Right ventricle myocardium inferior (tissue), 1 donor: ENCODE measurements at places on chromosomes 1 and 21. TPM values are rescaled to one million over a fixed set of nuclear protein-coding genes. Genes with fewer than 3 reads are reported as not detected.
A peak's percentile ranks its signal among the peaks of the same experiment; 100 is the strongest.

The LINGO4 gene
- total RNA-seq: 0.68 TPM

The SPATA1 gene
- total RNA-seq: 0.92 TPM

GRCh38 chr1:158999316-159000069 lies 10.2 kb upstream of the IFI16 start:
- peak; percentile 73 for DNase-seq

DNA sequence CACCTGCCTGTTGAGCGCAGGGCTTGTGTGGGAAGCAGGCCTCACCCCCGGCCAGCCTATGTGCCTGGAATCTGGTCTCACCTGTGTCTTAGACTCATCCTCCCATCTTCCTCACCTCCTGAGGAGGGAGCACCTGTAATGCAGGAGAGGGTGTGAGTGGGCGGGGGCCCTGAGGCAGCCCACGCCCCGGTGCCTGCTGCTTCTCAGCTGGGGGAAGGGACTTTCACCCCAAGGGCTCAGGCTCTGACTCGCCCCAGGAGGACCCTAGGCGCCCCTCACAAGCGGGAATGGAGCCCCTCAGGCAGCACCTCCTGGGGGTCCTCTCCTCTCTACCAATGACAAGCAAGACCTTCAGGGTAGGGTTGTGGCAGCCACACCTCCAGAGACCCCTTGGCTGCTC lies 6.7 kb upstream of the ZNF670 start:
- no peak for DNase-seq

GRCh38 chr1:212853658-212854057 lies 4.4 kb upstream of the FLVCR1 start:
- DNase-seq: no peak

DNA sequence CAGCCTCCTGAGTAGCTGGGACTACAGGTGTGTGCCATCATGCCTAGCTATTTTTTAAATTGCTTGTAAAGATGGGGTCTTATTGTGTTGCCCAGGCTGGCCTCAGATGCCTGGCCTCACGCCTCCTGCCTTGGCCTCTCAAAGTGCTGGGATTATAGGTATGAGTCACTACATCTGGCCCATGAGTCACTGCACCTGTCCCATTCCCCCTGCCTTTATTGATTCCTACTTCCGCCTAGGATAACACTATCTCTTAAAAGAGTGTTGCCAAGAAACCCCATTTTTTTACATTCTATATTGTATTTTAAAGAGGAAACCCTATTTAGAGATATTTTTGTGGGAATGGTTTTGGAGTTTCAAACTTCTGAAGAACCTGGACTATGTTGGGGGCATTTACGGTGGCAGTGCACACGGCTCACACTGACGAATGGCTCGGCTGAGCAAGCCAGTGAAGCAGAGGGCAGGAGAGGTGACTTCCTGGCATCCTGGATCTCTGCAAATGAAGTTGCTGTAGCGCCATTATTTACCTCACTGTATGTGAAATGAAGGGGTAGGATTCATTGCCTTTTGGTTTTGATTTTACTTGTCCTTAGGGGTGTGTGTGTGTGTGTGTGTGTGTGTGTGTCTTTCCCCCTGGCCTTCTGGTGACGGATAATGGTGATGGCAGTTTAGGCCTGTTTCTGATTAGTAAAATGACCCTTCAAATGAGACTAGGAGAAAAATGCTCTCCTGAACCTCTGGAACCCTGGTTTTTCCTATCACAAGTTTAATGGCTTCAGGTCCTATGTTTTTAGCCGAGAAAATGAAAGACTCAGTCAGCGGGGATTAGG lies 22.5 kb downstream of the KIF26B start:
- DNase-seq: no peak

- no peak for DNase-seq
These were observed 34.5 kb upstream of the CD1D start for GRCh38 chr1:158146165-158146564.

DNA sequence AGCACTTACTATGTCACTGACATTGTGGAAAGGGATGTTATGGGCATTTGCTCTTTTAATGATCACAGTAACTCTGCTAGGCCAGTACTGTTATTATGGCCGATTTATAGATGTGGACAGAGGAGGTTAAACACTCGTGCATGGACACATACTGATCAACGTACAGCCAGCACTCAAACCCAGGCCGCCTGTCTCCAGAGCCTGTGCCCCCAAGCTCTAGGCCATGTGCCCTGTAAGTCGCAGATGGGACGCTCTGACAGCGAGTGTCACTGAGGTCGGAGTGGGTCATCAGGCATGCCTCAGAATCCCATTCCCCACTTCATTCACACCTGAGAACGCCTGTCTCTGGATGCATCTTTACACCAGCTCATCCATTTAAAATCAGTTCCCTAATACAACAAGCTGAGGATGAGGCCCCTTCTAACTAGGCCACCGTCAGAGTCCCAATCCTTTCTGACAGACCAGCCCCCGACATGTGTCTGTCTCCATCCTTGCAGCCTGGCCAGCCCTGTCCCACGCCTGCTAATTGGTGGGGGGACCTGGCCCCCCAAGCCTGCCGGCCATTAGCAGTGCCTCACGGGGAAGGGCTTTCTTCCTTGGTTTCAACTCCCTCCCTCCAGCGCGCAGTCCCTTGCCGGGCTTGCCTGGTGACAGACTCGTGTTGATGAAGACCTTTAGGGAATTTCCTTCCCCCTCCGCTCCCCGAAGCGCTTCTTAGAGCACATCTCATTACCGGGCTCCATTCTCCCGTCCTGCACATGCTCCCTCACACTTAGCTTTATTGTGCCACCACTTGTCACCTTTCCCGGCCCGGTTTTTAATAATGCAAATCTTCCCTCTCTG lies 436.8 kb downstream of the KIF26B start:
- DNase-seq: no peak

DNA sequence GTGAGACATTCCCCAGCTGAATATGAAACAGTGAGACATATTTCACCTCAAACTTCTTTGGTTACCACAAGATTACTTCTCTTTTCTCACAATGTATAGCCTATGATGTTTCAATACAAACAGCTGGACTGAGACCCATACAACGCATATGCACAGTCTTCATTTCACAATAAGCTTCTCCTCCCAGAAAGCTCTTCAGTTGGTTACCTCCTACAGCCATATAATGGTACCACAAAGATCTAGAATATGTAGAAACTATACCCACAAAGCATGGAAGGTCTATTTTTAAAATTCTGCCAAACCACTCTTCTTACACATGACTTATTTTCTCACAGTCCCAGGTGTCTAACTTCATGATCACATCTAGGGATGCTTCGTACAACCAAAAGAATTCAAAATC lies 70.8 kb downstream of the JAK1 start:
- DNase-seq: no peak

- peak; percentile 86 for DNase-seq
These were observed 28.5 kb downstream of the ECE1 start for GRCh38 chr1:21261551-21262292.

GRCh38 chr1:237016626-237017025 lies 12.4 kb upstream of the MT1HL1 start:
- no peak for DNase-seq

DNA sequence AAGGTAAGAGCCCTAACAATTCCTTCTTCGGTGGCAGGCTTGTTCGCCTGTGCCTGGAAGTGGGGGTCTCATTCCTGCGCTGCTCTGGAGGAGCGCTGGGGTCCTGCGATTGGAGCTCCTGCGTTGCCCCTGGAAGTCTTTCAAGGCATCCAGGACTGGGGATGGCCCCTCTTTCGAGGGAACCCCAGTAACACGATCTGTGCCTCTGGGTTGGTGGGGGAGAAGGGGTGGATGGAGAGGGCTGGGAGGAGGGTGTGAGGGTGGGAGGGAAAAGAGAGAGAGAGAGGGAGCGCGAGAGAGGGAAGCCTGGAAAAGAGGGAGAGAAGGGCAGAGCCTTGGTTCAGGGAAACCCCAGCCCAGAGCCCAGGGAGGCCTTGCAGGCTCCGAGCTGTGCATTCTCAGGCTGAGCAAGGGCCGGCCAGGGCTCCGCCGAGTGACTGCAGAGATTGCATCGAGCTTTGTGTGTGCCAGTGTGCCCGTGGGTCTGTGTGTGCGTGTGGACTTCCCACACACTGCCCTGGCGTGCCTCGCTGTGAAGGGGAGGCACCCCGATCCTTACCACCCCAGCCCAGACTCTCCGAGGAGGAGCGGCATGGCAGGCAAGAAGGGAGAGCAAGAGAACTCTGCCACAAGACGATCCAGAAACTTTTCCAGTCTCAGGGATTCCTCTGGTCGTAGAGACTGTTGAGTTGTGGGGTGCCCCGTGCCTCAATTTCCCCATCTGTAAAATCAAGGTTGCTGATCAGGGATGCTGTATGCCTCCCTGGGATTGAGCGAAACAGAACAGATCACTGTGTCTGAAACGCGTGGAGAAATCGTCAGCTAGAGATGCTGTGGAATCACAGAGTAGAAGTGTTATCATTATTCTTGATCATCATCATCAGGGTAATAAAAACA lies 619 bp downstream of the BCL9 start:
- DNase-seq: peak; percentile 78

DNA sequence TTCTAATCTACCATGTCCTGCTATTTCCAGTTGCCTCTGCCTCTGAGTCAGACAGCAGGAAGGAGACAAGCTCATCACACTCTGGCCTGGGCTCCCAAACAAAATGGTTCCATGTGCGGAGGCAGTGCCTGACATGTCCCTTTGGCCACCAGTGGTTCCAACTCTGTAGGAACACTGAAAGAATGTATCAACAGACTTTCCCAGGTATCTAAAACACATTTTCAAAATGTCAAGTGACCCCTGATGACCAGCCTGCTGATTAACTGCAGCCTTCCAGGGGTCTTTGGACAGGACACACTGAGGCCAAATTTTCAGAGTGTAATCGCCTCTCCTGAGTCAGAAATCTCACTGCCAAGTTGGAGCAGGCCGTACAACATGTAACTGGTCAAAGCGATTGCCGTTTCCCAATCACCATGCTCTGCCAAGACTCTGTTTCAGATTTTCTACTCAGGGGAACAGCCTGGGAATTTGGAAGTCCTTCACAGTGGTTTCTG lies 172.7 kb downstream of the TPR start:
- peak; percentile 68 for DNase-seq

DNA sequence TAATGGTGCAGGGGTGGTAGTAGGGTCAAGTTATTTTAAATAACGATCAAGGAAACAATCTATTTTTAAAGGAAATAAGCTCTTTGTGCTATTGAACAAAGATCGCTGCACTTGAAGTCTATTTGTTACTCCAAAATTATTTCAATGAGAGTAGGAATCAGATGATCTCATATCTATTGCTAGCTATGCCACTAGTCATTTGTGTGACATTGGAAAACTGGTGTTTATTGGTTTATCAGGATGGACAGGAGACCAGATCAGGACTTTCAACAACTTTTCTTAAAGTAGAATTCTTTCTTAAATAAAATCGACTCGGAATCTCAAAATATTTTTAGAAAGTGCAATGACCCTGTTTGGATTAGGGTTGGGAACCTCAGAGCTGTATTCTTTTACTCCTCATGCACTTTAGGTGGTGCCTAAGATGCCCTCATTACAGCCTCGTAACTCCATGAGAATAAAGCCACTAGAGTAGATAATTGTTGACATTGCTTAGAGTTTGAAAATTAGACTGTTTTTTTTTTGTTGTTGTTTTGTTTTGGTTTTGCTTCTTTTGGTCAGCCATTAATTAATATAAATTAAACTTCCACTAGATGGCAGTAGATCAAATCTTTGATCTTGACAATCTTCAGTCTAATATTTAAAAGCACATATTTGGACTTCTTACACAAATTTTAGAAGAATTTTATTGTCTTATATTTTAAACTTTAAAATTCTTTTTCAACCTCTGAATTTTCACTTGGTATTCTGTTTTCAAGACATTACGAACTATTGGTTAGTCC lies 352.4 kb downstream of the USP25 start:
- DNase-seq: no peak

DNA sequence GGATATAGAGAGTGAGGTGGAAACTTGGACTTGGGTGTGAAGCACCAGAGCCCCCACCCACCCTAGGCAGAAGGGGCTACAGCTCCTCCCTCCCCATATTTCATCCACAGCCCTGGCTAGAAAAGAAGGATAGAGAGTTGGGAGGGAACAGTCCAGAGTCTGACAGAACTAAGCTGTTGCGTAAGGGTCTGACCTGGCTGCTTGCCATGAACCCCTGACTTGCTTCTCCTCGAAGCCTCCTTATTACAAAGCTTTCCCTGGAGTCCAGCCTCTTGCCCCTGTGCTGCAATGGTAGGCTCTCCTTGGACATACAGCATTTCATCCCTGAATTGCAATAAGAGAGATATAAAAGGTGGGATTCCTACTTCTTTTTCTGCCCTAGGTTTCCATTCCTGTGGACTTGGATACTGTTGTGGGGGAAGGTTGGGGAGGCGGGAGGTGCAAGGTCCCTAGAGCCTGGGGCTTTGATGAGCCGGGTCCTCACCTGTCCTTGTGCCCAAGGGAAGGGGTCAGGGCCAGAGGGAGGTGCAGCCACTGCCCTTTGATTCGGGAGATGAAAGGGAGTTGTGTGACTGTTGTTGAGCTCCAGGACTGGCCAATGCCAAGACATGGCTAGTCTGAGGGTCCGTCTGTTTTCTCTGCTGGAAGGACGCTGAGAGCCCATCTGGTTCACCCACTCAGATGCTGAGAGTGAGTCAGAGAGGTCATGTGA lies 2.7 kb downstream of the RHBG start:
- DNase-seq: peak; percentile 81

DNA sequence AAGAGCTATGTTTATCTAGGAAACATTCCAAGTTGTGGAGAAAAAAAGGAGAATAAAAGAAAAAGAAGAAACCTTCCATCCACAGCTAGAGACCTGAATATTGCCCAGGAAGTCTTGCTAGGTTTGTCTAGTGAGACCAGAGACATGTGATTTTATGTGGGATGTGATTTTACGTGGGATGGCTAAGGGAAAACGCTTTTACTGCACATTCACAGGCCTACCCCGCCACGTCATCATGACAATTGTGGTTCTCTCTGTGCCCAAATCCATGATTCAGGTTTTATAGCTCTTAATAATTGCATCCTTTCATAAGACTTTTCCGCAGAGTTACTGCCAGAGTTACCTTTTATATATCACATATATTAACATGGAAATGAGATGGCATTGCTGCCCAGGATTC lies 86.4 kb upstream of the SSX2IP start:
- no peak for DNase-seq

GRCh38 chr1:3530926-3531818 lies 76.7 kb downstream of the ARHGEF16 start:
- peak; percentile 88 for DNase-seq

DNA sequence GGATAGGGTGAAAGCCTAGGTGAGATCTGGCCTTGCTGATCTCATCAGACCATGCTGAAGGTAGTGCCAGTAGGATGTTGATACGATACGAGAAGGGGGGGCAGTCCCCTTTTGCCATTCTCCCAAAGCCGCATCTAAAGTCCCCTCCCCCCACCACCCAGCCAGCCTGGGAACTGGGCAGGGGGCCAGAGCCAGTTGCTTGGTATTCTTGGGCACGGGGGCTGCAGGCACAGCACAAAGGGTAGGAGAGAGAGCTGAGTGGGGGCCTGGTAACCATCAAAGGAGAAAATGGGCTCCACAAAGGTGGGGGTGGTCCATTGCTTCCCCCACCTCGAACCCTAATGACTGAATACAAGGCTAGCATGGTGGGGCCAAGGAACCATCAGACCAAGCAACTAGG lies 5.4 kb downstream of the PEA15 start:
- DNase-seq: no peak

GRCh38 chr1:218983433-218983832 lies 190.2 kb upstream of the LYPLAL1 start:
- no peak for DNase-seq
